ENCODE measurements at places on chromosomes 3 and 15. TPM values are rescaled to one million over a fixed set of nuclear protein-coding genes. Genes with fewer than 3 reads are reported as not detected.

Gene KIF15
- total RNA-seq = 1.3 TPM

Gene CACNA2D3
- 2.4 TPM for total RNA-seq

Gene ETV5
- 24.8 TPM for total RNA-seq

Gene BHLHE40
- total RNA-seq = 71.2 TPM

Gene THRB
- total RNA-seq = 46.3 TPM

Gene SNX22
- total RNA-seq = 0.24 TPM

Gene SUCLG2
- 52.7 TPM for total RNA-seq

Gene KBTBD13
- not detected for total RNA-seq

Gene ITPKA
- total RNA-seq = 0.32 TPM

Gene SST
- not detected for total RNA-seq

Gene PPP1R14D
- total RNA-seq = not detected

Gene CYP19A1
- 2.6 TPM for total RNA-seq

Gene TMEM158
- total RNA-seq = 64.1 TPM

Gene SERINC4
- total RNA-seq = 0.12 TPM

Gene GABRR3
- not detected for total RNA-seq

Gene CFAP161
- total RNA-seq = 0.32 TPM

Gene COL6A5
- total RNA-seq = under 0.01 TPM

Gene CLRN1
- total RNA-seq = 0.32 TPM

Gene CATSPER2
- total RNA-seq = 0.65 TPM

Gene ABI3BP
- 61.1 TPM for total RNA-seq

Gene CFAP20DC
- total RNA-seq = 2.7 TPM

Gene GOLGA8S
- not detected for total RNA-seq

Gene TMEM108
- not detected for total RNA-seq

Gene MKRN2OS
- not detected for total RNA-seq

Gene REC114
- not detected for total RNA-seq

Gene CCDC191
- total RNA-seq = 3.6 TPM

Gene ITGB5
- total RNA-seq = 435 TPM

Gene GOLGA8J
- not detected for total RNA-seq

Gene IL16
- 1.1 TPM for total RNA-seq

Gene PEX5L
- 0.24 TPM for total RNA-seq

Gene AHSG
- total RNA-seq = not detected

Gene PCNP
- total RNA-seq = 74.5 TPM

Gene TRPM7
- total RNA-seq = 74.9 TPM

Gene CA12
- total RNA-seq = 72.9 TPM

Gene CD80
- total RNA-seq = under 0.01 TPM

Gene IRAK2
- total RNA-seq = 5.6 TPM

Gene AGBL1
- total RNA-seq = not detected

Gene MAPK6
- 81.5 TPM for total RNA-seq

Gene FILIP1L
- 11.0 TPM for total RNA-seq

Gene PLS1
- total RNA-seq = 0.97 TPM

Gene BUB1B
- total RNA-seq = 5.0 TPM

Gene TTLL13
- 0.16 TPM for total RNA-seq

Gene PLA1A
- not detected for total RNA-seq

Gene IDH2
- total RNA-seq = 153 TPM

Gene CRYGS
- total RNA-seq = 0.85 TPM

Gene P2RY14
- total RNA-seq = 0.16 TPM

Gene C3orf80
- total RNA-seq = 0.61 TPM

Gene ZNF385D
- 1.6 TPM for total RNA-seq

Gene RTP4
- 2.8 TPM for total RNA-seq

Gene STXBP5L
- total RNA-seq = not detected

Data from hair follicle dermal papilla cell (primary cell).